ENCODE measurements at places on chromosomes 4 and X.
A peak's percentile ranks its signal among the peaks of the same experiment; 100 is the strongest.

GRCh38 chr4:13533670-13534343 is 10.5 kb downstream of the NKX3-2 start:
- no peak for DNase-seq

- DNase-seq: no peak
Measured at GRCh38 chr4:88277711-88278225, 6.6 kb downstream of the PPM1K start.

- peak; percentile 10 for DNase-seq
Measured at GRCh38 chrX:21940356-21940829, at the start of gene SMS. Gene SMS, plus strand, starts transcription at chrX:21940709. Its CDS starts 116 bp downstream, at chrX:21940825.

DNA sequence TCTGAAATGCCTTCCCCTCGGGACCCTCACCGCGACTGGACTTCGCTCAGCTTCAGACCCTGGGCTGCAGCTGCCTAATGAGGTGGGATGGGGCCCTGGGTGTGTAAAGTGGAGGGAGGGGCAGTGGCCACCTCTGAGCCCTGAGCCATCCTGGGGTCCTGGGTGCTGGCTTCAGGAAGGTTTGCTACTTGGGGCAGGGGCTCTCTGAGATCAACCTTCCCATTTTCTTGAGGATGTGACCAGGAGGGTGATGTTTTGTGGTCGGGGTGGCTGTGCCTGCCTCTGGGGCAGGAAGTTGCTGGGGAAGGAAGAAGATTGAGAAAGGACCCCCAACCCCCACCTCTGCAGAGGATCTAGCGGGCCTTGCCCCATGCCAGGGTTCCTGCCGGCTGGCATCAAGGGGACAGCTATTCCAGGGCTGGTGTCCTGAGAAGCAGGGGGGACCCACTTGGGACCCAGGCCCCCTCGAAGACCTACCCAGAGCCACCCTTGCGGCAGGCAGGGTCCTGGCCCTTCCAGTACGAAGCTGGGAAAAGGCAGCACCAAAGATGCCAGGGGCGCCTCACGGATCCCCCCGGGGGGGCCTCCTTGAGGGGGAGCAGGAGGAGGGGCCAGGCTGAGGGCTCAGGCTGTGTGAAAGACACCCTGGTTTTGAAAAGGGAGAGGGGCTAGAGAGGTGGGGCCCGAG is 6.5 kb downstream of the SH3BP2 start:
- DNase-seq: no peak

GRCh38 chr4:47733302-47734175 is 104.3 kb downstream of the CORIN start:
- DNase-seq: no peak

- no peak for DNase-seq
Measured at GRCh38 chrX:19100586-19100985, 21.7 kb downstream of the ADGRG2 start.

GRCh38 chr4:15003891-15004738 is 1.8 kb downstream of the CPEB2 start:
- peak; percentile 23 for DNase-seq

GRCh38 chr4:15836362-15836761 is 58.2 kb downstream of the CD38 start:
- no peak for DNase-seq

DNA sequence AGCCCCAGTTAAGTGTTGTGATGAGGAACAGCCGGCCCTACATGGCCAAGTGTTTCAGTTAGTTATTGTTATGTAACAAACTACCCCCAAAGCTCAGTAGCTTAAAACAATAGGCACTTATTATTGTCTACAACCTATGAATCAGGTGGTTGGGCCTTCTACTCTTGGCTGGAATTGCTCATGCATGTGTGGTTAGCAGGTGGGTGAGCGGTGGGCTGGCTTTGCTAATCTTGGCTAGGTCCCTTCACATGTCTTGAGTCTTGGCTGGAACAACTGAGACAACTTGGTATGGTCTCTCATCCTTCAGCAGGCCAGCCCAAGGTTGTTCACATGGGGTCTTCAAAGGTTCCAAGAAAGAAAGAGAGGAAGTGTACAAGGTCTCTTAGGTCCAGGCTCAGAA is 54.5 kb upstream of the CHRNA9 start:
- DNase-seq: no peak

- DNase-seq: no peak
Measured at GRCh38 chr4:72525938-72526337, 43.1 kb downstream of the ADAMTS3 start.
